ENCODE measurements at places on chromosomes 3 and 15.

DNA sequence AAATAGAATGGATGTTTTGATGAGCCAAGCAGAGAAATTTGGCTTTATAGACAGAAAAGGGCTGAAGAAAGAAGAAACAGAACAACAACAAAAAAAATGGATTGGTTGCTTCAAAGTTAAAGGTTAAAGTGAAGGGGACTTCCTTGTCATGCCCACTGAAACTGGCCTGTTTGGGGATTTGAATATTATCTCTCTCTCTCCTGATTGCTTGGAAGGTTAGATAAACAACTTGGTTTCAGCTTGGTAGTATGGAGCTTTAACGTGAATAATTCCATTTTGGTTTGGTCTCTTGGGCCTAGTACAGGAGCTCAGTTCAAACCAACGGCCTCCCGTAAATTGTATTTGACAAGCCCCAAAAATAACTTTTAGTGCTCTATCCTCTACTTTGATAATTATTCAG, 70.8 kb upstream of the MBNL1 start:
- DNase-seq = no peak

- no peak for DNase-seq
Measured at GRCh38 chr3:142664819-142665218, 59.0 kb upstream of the TRPC1 start.

DNA sequence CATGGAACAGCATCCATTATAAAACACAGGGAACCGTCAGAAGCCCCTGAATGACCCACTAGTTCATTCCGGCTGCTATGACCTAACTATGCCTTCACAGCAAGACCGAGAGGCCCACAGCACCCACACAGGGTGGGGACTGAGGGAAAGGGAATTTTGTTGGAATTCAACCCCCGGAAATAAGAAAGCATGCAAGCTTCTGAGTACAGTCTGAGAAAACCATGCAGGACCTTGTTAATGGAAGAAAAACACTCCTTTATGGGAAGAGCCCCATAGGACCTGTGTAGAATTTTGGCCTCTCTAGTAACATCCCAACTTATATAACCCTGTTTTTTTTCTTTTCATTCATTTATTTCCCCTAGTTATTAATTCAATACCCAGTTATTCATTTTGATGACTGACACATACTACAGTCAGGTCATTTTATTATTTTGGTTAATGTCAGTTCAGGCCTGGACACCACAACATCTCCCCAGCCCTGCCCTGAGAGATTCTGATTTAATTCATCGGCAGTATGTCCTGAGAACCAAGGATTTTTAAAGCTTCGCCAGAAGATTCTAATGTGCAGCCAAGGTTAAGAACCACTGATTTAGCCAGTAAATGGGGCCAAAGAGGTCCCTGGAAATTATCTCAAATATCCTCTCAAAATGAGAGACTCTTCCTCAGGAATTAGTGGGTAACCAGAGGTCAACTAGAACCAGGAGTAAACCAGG, 231.6 kb upstream of the GOLGA6L4 start:
- no peak for DNase-seq

- DNase-seq = no peak
Measured at GRCh38 chr3:135444058-135444457, 521.5 kb upstream of the PPP2R3A start.

GRCh38 chr3:50890688-50891344, 216.1 kb downstream of the DOCK3 start:
- no peak for DNase-seq

GRCh38 chr3:119762876-119763275, 19.0 kb upstream of the NR1I2 start:
- DNase-seq = no peak

DNA sequence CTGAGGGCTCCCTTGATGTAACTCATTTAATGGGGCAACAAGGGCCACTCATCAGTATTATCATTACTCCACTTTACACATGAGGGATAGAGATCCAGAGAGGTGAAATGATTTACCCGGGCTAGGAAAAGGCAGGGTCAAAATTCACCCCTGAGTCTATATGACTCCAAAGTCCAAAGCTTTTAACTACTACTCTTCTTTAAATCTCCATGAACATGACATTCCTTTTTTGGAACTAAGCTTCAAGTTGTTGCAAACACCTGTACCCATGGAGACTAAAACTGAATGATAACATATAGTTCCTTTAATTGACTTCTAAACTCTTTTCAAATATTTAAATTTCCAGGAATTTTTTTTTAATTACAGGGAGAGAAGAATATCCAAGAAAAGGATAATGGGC, 292.9 kb upstream of the GADL1 start:
- no peak for DNase-seq

GRCh38 chr3:157836022-157836421, 270.2 kb downstream of the SHOX2 start:
- no peak for DNase-seq

GRCh38 chr3:11717768-11718636, 74.3 kb upstream of the VGLL4 start:
- DNase-seq = peak; percentile 29

DNA sequence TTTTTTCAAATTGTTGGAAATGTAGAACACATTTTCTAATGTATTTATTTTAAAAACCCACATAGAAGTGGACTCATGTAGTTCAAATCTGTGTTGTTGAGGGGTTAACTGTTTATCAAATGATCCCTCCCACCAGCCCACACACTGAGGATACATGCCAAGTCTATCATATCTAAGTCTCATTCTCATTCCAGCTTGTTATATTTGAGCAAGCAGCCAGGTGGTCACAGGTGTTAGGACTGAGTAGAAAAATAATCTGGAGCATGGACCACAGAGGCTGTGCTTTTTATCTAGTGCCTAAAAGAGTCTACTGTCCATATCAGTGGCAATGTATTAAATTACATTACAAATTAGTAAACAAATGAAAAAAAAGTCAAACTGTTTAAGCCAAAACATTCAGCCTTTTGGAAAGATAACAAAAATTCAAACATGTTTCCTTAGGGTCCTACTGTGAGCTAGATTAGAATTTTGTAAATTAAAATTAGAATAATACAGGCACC, 20.7 kb upstream of the SPESP1 start:
- DNase-seq = no peak

DNA sequence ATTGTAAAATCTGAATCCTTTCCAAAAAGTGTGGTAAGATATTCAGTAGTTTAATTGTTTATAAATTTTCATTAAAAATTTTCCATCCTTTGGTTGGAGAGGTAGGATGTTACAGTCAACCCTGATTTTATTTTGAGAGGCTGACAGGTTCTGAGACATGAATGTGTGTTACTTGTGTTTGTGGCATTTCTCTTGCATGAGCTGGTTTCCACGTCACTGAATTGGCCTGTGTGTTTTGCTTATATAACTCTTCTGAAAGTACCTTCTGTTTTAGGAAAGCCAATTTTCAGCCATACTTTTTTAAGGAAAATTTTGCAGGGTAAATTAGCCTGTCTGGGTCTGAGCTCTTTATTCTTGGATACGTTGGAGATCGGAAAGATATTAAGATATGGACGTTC, 30.7 kb downstream of the PXYLP1 start:
- DNase-seq = peak; percentile 37

- no peak for DNase-seq
Measured at GRCh38 chr15:61169275-61169903, 59.7 kb downstream of the RORA start.

DNA sequence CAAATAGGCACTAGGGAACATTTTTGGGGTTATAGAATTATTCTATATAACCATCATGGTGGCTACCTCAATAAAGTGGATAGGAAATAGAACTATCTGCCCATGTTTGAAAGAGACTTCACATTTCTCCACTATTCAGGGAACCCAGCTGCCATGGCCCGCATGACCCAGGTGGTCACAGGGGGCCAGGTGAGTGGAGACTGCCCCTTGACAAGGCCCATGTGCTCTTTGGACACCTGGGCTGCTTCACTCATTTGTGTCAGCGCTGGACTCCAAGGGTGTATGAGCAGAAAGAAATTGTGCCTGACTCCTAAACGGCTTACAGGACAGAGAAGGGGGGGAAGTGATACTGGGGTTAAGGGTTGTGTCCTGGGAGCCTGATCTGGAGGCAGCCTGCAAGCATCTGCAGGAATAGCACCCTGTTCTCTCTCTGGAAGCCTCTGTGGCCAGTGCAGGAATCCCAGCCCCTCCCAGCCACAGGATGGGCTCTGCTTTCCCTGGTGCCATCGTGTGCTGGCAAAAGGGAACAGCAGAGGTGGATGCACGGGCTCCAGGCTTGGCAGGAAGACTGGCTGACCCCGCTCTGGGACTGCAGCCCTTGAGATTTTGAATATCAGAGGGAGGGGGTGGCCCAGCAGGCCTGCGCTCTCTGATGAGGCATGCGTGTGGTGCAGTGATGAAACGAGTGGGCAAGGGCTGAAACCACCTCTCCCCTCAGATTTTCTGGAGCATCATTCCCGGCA, 9.1 kb upstream of the C3orf22 start:
- DNase-seq = no peak

DNA sequence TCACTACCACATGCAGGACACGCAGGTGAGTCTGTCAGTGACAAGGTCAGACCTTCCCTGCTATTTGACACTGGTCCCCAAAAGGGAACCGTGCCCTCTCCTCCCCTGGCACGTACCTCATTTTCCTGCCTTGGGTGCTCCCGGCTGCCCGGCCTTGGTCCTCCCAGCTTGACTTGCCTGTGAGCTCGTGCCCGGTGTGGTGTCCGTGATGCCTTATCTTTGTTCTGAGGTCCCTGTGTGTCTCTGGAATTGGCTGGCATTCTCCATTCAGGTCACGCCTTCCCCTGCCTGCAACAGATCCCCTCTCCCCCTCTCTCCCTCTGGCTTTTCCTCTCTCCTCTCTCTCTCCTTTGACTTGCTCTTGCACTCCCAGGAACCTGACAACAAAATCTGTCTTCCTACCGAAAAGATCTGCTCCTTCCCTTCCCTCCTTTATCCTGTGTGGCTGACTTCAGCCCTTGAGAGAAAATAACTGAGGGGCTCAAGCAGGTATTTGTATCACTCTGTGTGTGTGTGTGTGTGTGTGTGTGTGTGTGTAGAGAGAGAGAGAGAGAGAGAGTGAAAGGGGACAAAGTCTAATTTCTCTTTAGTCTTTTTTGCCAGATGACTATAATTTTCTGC, at the start of gene MASP1:
Gene MASP1 (minus strand): TSS at position 226 of the 621 bp plus-strand sequence. CDS start 105 bp downstream, at position 121.
- DNase-seq = peak; percentile 10

DNA sequence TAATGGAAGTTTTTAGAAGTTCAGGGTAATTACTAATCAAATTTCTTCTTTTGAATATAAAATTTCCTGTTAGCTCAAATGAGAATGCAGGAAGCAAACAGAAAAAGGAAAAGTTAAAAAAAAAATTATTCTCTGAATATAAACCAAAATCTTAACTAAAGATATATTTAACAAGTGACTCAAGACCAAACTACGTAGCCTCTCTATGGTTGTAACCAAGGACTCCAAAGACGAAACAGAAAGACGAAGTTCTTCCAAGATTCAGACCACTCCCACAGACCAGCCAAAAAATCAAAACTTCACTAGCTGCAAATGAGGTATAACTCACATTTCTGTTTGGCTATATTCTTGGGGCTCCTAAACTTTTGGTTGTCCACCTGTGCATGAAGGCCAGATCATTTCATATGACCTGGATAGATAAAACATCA, 846.5 kb upstream of the ALCAM start:
- DNase-seq = no peak

DNA sequence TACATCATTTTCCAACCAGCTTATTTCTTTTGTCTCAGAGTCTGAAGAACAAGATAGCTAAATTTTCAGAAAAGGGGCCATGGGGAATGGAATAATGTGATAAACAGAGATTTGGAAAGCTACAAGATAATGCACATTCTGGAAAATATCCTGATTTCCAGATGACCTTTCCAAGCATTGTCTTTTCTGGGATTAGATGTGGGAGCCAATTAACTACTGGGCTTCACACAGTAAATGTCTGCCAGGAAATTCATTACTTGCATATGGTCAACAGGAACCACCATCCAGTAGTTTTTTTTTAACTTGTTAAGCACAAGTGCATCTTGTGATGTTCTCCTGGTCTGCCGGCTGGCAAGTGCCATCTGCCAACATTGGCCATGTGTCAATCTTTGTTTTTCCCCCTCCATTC, 131.1 kb upstream of the BFSP2 start:
- DNase-seq = peak; percentile 72

DNA sequence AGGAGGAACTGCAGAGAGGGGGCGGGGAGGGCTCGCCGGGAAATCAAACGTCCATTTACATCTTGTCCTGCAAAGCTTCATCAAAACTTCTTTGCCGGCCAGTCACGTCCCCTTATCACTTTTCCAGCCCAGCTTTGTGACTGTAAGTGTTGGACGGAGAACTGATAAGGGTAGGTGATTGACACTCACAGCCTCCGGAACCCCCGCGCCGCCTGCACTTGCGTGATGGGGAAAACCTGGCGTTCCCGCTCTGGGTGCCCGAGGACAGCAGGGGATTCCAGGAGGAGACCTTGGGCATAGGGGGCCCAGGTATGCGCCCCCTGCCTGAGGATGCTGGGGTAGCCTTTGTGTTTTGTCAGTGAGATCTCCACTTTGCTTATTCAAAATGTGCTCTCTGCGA, 72.8 kb upstream of the ANKRD34C start:
- DNase-seq = no peak

GRCh38 chr3:64763980-64764379, 76.2 kb upstream of the ADAMTS9 start:
- no peak for DNase-seq

GRCh38 chr3:28349469-28350000, 911 bp upstream of the AZI2 start:
- DNase-seq = no peak

GRCh38 chr15:90860450-90860849, 7.9 kb upstream of the FURIN start:
- DNase-seq = no peak

DNA sequence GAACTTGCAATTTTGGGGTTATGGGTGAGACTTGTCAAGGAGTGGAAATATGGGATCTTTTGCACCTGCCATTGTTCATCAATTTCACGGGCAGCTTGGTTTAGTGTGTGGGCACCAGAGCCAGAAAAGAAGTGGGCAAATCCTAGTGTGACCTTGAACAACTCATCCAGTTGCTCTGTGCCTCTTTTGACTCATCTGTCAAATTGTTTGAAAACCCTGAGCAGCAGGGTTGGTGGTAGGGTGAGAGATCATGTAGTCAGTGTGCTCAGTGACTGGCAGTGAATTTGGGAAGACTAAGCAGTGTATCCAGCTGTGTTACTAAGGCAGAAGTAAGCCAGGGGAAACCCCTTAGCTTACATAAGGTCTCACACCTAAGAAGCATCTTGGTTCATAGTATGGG, 293.0 kb upstream of the TRIM42 start:
- no peak for DNase-seq

DNA sequence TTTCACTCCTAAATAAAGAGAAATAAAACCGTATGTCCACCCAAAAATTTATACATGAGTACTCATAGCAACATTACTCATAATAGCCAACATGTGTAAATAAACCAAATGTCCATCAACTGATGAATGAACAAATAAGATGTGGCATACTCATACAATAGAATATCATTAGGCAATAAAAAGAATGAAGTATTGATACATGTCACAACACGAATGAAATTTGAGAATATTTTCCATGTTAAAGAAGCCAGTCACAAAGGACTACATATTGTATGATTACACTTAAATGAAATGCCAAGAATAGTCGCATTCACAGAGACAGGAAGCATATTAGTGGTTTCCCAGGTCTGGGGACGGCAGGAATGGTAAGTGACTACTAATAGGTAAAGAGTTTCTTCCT, 869.2 kb downstream of the IGSF11 start:
- DNase-seq = no peak

GRCh38 chr3:30639937-30640336, 33.5 kb downstream of the TGFBR2 start:
- DNase-seq = no peak

All from hindlimb muscle (tissue), 1 donor.